Midbrain (tissue), 1 donor: ENCODE measurements at places on chromosomes 3 and 15.

GRCh38 chr3:176941689-176942088 lies 255.6 kb downstream of the TBL1XR1 start:
- DNase-seq: no peak

- DNase-seq: peak; percentile 50
Measured at GRCh38 chr3:194265505-194265892, 85.6 kb downstream of the CPN2 start.

DNA sequence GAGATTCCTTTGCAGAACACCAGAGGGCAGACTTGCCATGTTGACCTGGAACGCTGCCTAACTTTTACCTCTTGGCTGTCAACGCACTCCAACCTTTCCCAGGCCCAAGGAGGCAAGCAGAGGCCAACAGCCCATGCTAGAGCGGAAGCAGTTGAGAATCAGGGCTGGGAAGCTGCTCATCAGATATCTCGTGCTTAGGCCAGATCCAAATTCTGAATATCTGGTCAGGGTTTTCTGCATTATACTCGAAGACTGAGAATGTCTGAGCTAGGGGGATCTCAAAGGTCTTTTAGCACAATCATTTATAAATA lies 2.5 kb downstream of the XIRP1 start:
- DNase-seq: peak; percentile 72

- DNase-seq: no peak
Measured at GRCh38 chr3:186922790-186923189, 7.5 kb upstream of the ST6GAL1 start.

DNA sequence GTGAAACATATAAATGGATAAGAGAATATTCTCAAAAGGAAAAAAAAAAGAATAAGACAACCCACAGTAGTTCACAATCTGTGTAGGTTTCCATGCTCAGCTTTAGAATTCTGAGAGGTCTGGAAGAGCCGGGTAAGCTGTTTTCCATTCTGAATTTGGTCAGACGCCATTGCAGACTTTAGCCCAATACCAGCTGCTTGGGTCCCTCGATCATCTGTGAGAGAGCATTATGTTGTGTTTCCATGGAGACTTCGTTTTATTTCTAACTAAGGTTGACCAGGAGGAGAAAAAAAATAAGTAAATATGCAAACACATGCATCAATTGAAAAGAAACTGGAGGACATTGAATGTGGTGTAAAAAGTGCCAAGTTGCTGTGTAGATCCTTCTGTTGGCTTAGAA lies 25.5 kb downstream of the KCNAB1 start:
- DNase-seq: peak; percentile 10

DNA sequence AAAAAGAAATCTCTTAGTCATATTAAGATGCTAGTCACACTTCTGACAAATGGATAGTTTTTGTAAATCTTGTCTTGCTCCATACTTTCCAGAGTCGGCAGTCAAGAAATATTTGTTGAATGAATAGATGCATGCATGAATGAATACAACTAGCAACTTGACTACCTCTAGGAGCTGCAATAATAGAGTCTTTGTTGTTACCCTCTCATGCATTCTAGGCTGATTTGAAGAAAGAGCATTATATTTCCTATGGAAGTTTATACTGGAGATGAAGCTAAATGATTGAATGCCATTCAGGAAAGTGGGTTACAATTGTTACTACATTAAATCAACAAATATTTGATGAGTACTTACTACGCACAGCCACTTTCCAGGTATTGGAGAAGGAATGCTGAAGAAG lies 18.1 kb upstream of the TRAT1 start:
- no peak for DNase-seq

DNA sequence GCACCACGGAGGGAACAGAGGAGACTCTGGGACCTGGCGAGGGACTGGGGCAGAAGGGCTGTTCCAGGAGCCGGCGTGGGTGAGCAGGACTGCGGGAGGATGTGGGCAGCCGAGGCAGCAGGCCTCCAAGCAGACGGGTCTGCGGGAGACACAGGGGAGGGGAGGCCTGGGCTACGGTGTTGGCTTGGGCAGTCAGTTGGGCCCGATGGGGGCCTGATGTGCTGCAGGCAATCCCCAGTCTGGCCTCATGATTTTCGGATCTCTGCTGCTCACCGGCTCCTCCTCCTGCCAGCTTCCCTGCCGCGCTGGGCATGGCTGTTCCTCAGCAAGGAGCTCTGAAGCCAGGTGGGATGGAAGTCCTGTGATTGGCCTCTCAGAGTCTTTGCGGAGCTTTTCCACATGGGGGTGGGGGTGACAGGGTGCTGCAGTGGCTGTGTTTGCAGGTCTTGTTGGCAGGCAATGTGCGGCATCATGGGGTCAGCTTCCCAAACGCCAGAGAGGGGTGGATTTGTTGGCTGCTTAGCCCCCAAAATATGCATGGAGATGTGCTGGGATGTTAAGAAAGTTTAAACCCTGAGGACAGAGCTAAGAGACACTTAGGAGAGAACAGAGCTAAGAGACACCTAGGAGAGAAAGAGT lies 19.3 kb downstream of the MINAR1 start:
- no peak for DNase-seq

GRCh38 chr3:179079537-179079936 lies 7.9 kb upstream of the ZMAT3 start:
- DNase-seq: no peak

DNA sequence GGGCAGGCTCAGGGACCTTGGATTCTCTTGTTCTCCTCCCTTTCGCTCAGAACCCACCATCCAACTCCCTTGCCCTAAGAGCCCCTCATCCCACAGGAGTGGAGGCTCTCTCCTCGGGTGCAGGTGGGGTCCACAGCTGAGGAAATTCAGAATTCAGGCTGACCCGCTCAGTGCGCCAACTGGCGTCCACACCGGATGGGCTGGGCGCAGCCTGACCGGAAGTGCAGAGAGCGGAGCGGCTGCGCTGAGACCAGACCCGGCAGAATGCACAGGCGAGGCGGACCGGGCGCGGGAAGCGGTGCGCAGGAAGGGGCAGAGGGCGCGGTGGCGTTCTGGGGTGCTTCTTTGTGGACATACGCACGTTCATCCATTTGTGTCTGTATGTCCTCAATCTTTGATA lies 210.4 kb upstream of the NDN start:
- no peak for DNase-seq

GRCh38 chr3:135528413-135529015 lies 437.0 kb upstream of the PPP2R3A start:
- DNase-seq: no peak

GRCh38 chr3:27960133-27960532 lies 238.0 kb upstream of the EOMES start:
- DNase-seq: no peak

GRCh38 chr3:172561897-172562640 lies 38.8 kb upstream of the TNFSF10 start:
- no peak for DNase-seq

DNA sequence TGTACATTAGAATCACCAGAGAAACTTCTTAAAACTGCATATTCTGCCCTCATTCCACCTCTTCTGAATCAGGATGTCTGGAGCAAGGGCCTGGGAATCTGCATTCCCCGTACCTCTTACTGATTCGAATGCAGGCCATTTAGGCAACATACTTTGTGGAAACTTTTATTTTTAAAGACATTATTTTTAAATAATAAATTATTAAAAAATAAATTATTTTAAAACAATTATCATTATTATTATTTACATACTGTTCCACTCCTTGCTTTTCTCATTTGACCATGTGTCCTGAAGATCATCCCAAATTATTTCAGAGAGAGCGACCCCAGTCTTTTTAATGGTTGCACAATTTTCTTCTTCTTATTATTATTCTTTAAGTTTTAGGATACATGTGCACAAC lies 336.6 kb upstream of the TBC1D5 start:
- DNase-seq: no peak

- DNase-seq: no peak
Measured at GRCh38 chr3:129063841-129064482, 3.4 kb downstream of the GP9 start.

GRCh38 chr3:136343873-136344555 lies 93.9 kb downstream of the PCCB start:
- no peak for DNase-seq

GRCh38 chr3:33001889-33002288 lies 50.4 kb downstream of the CCR4 start:
- no peak for DNase-seq

- DNase-seq: no peak
Measured at GRCh38 chr3:71000483-71000882, 583.0 kb downstream of the FOXP1 start.

DNA sequence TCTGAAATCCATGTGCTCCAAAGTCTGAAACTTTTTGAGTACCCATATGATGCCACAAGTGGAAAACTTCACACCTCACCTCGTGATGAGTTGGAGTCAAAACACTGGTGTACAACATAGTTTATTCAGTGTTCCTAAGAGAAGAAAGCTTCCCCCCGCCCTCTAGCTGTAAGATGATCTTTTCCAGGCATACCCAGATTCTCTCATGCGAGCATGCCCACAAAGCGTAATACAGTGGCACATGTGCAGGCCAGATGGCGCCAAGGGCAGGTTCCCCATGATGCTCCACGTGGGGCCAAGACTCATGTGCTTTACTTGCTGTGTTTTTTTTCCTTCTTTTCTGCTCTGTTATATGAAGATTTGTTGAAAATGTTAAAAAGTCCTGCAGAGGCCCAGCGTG lies 104.9 kb upstream of the LRRFIP2 start:
- no peak for DNase-seq

- DNase-seq: no peak
Measured at GRCh38 chr3:141808586-141808985, 45.4 kb downstream of the GRK7 start.

- no peak for DNase-seq
Measured at GRCh38 chr3:85726241-85726640, 767.5 kb downstream of the CADM2 start.

DNA sequence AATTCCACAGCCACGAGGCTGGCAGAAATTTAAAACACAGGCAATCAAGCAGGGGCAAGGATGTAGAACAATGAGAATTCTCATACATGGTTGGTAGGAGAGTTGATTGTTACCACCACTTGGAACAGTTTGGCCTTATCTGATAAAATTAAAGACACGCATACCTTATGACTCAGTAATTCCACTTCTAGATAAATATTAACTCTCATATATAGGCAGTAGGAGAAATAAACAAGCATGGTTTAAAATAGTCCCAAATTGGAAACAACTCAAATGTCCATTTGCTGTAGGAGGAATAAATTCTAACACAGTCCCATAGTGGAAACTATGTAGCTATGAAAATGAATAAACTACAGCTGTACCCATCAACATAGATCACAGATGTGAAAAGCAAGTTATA lies 42.3 kb upstream of the USP3 start:
- DNase-seq: no peak

- no peak for DNase-seq
Measured at GRCh38 chr15:77480859-77481633, 60.4 kb downstream of the HMG20A start.

- DNase-seq: no peak
Measured at GRCh38 chr3:117748131-117748530, 1038.6 kb downstream of the TUSC7 start.

DNA sequence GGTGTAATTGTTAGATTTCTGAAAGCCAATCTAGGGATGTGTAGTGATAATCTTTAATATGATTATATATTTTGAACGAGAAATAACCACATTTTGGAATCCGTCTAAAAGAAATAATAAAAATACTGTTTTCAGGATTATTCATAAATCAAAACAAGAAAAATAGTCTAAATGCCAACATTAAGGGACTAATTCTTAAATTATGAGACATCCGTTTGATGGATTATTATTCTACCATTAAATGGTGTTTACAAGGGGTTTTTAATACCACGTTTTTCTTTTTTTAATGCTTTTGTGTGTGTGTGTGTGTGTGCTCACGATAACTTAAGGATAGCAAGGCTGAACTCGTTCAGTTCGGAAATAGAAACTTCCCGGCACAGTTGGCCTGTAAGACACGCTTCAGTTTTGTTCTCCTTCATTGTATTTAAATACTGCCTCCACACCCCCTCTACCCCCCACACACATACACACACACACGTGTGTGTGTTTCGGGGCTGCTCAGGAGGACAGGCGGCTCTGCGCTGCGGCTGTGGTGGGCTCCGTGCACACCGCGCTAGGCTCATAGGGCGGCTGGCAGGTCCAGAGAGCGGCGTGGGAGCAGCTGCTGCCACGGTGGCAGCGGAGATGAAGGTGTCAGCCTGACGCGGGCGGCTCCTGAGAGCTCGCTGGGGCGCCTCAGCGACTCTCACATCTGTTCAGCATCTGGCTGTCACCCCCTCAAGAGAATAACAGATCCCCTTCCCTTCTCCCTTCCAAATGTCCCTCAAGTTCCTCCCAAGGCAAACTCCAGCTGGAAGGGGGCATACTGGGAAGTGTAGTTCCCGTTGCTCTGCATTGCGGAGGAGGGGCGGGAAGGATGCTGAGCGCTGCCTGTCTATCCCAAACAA lies 23.0 kb upstream of the ANP32A start:
- no peak for DNase-seq

DNA sequence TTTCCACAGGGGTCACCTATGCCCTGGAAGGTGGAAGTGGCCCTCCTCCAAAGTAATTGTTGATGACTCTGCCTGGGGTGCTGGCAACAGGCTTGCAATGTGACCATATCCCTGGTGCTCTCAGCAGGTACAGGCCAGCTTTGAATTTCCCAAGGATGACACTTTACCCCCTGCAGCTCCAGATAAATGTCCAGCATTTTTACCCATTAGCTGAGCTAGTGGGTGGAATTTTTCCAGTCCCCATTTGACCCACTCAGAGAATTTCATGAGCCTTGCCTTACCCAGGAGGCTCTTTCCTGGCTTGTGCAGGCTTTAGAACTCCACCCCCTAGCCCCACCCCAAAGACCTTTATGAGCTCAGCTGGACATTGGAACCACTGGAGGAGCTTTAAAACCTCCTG lies 77.6 kb downstream of the ST8SIA2 start:
- DNase-seq: no peak

- no peak for DNase-seq
Measured at GRCh38 chr3:124243177-124243859, 251.4 kb upstream of the ROPN1 start.

- peak; percentile 18 for DNase-seq
Measured at GRCh38 chr15:78055919-78056713, 21.4 kb downstream of the TBC1D2B start.
